Activated CD4-positive, alpha-beta T cell treated with anti-CD3 and anti-CD28 coated beads, Interleukin-2, amount 10 ng/mL, durations not matched to agents 24 days and 14 days (primary cell): ENCODE measurements at places on chromosomes 1 and 21.
A peak's percentile ranks its signal among the peaks of the same experiment; 100 is the strongest.

DNA sequence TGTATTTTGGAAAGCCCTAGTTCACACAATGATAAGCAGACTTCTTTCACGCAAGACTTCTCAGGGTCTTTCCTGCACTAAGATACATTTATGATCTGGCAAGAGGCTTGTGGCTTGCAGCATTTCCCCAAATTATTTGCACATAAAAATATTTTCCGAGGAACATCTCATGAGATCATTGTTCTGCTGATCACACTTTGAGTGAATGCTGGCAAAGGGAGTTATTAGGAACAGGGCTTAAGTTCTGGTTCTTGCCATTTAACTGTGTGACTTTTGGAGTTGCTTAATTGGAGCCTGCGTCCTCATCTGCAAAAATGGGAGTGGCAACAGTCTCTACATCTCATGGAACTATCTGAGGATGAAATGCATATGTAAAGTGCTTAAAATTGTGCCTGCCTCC is 50.2 kb downstream of the GADD45A start:
- DNase-seq: no peak

DNA sequence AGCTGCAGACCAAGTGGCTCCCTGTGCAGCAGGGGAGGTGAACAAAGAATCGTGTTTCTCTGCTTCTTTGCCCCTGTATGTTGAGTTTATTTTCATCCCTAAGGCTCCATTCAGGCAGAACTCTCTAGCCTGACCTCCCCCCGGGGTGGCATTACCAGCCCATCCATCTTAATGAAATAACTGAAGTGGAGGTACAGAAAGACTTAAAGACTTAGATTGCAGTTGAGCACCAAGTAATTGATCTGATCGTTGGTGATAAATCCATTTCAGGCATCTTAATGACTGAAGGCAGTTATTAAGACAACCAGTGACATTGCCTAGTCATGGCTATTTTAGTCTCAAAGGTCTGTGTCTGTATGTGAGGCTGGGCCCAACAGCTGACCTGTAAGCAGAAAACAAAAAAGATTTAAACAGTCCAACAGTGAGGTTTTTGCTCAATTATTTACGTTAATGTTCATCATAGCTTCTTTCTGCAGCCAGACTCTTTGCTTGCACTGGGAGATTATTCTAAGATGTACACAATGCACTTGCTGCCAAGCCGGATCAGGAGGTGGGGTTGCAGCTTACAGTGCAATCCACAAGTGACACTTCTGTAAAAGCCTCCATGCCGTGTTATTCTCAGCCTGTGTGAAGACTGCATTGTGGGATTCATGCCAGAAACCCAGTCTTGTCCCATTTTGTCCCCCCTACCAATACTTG is 363.0 kb upstream of the DUSP10 start:
- no peak for DNase-seq

DNA sequence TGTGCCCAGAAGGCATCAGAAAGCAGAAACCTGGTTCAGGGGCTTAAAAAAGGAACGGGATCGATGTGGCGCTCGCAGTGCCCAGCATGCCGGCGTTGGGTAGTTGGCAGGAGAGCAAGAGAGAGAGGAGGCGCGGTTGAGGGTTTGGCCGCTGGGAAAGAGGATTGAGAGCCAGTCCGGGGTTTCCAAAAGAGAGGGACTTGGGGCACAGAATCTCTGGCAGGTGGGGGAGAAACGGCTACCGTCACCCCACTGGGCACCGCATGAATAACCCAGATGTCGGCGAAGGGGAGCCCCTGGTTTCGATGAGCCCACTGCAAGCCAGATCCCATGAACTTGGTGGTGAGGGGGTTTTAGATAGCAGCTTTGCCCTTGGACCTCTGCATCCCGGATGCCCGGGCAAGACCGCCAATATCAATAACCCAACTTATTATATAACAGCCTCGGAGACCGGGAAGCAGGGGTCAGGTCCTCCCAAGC is 60.4 kb upstream of the ACOT11 start:
- no peak for DNase-seq

DNA sequence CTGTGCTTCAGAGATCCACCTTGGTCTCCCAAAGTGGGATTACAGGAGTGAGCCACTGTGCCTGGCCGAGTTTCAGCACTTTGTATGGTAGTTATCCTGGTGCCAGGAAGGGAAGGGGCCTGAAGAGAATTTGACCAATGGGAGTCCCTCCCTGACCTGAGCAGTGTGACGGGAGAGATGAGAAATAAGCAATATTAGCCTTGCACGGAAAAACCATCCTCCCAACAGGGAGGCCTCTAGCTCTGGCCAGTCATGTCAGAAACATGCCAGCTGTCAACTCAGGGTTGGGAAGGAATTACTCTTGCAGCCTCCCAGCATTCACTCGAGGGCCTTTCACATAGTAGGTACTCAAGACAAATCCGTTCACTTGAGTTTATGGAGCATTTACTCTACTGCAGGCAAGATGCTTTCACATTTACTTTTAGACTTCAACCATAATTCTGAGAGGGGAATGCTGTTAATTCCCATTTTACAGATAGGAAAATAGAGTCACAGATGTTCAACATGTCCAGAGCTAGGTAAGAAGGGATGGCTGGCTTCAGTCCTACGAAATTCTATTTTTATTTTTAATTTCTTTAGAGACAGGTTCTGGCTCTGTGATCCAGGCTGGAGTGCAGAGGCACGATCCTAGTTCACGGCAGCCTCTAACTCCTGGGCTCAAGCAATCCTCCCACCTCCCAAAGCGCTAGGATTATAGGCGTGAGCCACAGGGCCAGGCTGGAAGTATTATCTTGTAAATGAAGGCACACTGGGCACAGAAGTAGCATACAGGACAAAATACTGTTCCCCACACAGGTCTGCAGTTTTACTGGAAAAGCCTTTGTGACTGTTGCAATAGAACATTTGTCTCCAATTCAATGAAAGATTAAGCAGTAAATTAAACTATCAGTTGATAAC is 3.2 kb upstream of the ATP13A2 start:
- no peak for DNase-seq

DNA sequence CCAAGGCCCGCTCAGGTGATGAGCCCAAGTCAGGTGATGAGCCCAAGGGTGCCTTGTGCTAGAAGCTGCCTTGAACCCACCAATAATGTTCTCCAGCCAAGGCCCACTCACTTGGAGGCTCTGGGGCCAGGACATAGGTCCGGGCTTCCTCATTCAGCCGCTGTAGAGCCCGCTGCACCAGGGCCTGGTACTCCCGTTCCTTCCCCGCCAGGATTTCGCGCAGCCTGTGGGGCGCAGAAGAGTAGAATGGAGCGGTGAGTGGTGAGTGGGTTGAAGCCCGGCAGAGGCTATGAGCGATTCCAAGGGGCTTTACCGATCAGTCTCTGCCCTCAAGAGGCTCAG is 10.5 kb downstream of the MAP3K6 start:
- DNase-seq: no peak

DNA sequence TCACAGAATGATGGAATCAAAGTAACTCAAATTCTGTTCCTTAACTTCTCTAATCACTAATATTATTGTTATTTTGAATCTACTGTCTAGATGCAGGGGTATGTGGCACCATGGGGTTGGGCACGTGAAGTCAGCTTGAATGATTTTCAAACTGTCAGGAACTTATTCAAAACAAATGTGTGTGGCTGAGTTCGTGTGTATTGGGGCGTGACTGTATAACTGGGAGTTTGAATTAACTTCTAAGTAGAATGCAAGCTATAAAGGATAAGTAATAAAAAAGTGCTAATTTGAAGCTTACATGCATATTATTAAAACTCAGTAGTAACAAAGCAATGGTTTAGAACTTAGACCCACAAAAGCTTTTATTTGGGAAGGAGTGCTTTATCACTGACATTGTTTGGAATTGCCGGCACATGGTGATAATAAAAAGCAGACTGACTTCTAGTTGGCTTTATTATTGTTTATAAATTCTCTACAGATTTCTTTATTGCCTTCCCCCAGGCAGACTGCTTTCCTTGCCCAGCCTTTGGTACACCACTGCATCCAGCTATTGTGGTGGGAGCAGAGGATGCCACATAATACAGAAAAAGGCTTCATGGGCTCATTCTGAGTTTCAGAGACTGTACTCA is 84.3 kb downstream of the TENT5C start:
- DNase-seq: no peak

DNA sequence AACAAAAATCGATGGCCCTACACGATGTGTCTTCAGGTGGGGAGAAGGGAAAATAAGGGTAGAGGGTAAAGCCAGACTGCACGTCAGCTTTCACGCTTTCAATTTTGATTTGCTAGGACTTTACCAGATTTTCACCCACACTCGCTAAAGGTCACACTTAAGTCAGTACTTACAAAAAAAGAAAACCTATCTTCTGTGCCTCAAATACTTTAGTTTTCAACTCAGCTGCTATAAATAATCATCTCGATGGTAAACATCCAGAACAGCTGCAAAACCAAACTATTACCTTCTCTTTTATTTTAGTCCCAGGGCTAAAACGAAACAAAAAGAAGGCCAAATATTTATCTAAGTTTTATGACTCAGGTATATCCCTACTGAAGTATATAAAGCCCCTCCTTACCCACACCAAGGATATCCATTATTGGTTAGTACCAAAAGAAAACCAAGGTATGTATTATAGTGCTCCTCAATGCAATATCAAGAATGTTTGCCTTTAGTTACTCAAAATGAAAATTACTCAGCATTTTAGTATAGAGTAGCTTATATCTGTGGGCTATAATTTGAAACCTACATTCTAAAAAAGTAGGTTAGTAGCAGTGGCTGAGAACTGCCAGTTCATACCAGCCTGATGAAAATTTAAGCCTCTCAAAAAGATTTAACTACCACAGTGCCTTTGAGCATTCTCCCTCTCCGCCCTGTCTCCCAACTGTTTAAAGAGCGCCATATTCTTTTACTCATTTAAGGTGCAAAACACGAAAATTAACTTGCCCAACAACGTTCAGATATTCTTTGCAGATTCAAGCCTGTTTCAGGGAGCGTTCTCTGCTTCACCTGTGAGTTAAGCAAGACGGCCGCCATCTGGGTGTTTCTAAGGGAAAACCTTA is 1.5 kb downstream of the CSDE1 start:
- DNase-seq: peak; percentile 67

DNA sequence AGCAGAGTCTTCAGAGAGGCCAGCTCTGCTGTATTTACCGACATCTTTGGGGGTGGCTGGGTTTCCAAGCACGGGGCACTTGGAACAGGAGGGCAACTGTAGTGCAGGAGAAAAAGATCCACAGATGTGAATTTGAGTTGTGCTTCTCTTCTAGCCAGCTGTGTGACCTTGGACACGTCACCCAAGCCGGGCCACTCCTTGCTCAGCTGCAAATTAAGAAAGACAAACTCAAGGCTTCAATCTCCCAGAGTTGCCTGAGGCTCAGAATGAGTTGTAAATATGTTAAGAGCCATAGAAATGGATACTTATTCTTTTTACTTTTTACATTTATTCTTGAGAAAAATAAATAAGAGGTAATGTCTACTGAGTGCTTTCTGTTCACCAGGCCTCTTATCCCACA is 24.3 kb downstream of the GRIK3 start:
- DNase-seq: no peak

GRCh38 chr1:86868477-86868876 is 45.4 kb downstream of the SELENOF start:
- no peak for DNase-seq

DNA sequence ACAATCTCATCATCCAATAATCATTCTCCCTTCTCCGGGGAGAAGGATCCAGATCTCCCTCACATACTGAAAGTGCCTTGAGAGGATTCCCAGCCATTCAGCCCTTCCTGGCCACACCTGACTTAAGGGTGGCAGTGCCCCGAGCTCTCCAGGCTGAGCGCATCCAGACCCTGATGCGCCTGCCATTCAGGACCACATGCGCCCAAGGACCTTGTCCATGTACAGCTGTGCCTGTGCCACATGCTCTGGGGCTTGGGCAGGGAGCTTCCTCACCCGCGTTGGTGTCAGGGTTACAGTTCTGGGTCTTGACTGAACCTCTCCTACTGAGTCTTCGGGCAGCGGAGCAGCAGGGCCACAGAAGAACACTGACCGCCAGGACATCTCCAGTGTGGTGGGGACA is 121.1 kb downstream of the KIAA0319L start:
- DNase-seq: no peak

GRCh38 chr1:27650539-27651175 is 15.7 kb upstream of the FGR start:
- peak; percentile 63 for DNase-seq

DNA sequence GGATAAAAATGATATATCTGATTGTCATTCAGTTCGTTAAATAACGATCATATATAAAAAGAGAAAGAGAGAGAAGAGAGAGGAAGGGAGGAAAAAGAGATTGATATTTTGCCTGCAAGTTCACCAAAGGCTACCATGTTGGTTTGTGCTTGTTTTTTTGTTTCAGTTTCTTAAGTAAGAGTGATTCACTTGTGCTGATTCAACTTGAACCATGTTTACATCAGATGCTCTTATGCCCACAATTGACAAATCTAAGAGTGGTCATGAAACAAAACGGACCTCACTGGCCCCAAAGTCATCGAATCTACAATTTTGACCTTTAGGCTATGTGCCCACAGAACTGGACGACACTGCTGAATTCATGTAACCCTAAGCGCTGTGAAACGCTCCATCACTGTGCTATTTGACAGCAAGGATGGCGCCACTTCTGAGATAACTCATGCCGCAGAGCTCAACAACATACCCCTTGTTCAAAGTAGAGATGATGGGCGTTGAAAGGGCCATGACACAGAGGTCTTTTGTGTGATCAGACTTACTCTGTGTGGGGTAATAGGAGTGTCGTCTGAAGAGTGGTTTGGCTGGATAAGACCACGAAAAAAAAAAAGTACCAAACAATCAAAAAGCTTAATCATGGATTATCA is 481.4 kb downstream of the SETD4 start:
- no peak for DNase-seq

DNA sequence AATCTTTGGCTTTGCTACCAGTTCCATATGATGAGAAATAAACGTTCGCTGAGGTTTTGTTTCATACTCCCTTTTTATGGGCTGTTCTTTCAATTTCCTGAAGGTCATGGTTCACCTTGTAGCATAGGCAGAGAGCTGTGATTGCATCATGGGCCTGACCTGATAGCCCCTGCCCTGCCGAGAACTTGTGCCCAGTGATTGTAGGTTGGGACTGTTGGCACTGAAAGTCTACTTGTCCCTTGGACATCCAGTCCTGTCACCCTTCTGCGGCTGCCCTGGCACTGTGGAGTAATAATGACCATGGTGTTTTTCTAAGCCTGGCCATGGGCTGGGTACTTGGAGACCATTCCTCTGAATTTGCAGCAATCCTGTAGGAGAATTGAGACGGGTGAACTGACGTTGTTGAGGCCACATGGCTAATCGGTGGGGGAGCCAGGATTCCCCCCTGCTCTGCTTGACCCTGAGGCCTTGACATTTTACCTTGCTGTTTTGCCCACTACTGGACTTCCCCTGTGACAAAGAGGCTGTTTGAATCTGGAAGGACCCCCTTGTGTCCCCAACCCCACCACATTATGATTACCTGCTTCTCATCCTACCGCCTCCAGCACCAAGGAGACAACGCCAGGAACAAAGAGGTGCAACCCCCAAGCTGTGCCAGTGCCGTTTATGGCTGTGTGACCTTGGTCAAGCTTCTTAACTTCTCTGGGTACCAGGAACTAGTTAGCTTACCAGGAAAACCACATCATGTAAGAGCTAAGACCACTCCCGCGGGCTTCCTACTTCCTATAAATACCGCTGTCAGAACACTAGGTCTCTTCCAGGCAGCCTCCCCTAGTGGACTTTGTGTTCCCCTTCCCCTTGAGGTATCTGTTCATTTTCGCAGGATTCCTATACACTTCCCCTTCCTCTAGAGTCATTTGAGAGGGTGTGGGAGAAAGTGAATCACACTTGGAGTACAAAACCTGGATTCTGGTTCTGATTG is 23.4 kb downstream of the SESN2 start:
- DNase-seq: no peak
